Anterior cingulate cortex (tissue), 58 donors: ENCODE measurements at places on chromosomes 3 and 15.

- DNase-seq: no peak
These were observed 123.8 kb upstream of the DAZL start for GRCh38 chr3:16728770-16729745.

- no peak for DNase-seq
These were observed 291.6 kb upstream of the VEPH1 start for GRCh38 chr3:157794771-157795170.

GRCh38 chr15:75366163-75366562 lies 2.2 kb downstream of the MAN2C1 start:
- DNase-seq: no peak

DNA sequence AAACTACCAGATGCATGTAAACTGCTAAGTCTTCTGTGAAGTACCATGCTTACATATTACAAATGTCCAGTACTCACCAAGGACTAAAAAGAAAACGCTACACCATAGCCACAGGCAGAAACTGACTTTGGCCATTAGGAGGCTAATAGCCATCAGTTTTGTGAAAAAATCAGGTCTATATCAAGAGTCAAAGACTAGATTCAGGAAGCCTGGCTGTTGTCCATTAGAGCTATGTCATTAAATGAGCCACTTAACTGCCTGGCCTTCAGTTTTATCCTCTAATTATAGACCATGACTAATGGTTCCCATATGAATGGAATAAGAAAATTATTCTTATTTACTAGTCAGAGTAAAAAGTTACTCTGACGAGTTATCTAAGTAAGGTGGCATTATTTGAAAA lies 144.1 kb downstream of the VPS13C start:
- DNase-seq: no peak

GRCh38 chr3:67875338-67875737 lies 220.9 kb upstream of the SUCLG2 start:
- no peak for DNase-seq

DNA sequence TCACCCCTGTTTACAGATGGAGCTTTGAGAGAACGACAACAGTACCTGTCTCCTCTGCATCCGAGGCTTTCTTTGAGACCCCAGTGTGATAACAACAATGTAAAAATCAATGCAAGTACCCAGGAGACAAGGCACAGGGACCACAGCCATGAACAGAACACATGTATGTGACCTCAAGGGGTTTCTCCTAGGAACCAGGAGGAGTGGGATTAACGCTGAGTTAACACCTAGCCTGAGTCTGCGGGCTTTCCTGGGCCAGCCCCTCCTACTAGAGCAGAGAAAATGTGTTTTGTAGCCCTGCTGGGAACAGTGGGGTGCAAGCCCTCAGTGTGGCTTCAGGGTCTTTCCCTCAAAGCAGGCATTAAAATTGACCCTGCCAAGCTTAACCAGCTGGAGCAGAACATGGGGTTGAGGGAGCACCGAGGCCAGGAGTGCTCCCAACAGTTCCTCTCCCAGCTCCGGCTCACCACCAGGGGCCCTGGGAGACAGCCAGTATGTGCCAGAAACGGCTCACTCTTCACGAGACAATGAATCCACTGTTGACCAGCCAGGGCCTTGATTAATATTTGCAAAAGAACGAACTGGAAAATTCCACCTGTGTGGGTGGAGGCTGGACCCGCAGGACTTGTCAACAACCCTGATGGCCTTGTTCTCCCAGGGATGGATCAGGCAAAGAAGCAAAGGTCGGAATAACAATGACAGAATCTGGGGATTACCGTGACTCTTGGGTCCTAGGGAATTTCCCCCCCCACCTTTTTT lies 3.6 kb downstream of the CHDH start:
- DNase-seq: peak; percentile 51

DNA sequence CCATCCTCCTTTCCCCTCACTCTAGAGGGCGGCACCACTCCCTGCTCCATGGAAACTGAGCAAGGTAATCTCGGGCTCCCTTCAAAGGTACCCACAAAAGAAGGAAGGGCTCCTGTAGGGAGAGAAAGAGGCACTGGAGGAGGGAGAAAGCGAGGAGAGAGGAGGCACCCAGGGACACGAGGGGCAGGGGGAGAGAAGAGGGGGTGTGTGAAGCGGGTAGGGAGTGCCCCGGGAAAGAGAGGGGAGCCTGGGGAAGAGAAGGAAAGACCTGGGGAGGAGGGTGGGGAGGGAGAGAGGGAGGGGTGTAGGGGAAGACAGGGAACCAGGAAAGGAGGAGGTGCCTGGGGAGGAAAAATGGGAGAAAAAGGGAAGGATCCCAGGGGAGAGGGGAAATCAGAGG lies 523 bp downstream of the VILL start:
- no peak for DNase-seq
